Spleen (tissue), 13 donors: ENCODE measurements at places on chromosomes 3 and 15.

GRCh38 chr3:55434789-55435188 is 52.3 kb downstream of the WNT5A start:
- no peak for DNase-seq

GRCh38 chr3:179286331-179286730 is 35.4 kb upstream of the KCNMB3 start:
- no peak for DNase-seq

DNA sequence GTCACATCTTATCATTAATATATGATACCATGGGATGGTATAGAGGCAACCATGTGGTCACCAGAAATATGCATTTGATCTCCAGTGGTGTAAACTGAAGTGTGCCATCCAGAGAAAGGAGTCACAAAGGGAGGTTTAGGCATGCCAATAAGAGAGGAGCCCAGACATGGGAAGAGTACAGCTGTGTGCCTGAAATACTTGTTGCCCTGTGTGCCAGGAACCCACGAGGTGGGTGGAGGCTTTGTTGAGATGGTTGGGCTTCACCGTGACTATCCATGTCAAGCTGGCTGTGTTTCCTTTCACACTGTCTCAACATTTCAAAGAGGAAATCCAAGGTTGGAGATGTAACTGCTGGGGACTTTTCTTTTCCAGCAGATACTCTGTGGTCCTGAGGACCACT is 43.5 kb downstream of the CACNA2D3 start:
- DNase-seq, result no peak

GRCh38 chr3:124669470-124669869 is 60.8 kb upstream of the UMPS start:
- no peak for DNase-seq

DNA sequence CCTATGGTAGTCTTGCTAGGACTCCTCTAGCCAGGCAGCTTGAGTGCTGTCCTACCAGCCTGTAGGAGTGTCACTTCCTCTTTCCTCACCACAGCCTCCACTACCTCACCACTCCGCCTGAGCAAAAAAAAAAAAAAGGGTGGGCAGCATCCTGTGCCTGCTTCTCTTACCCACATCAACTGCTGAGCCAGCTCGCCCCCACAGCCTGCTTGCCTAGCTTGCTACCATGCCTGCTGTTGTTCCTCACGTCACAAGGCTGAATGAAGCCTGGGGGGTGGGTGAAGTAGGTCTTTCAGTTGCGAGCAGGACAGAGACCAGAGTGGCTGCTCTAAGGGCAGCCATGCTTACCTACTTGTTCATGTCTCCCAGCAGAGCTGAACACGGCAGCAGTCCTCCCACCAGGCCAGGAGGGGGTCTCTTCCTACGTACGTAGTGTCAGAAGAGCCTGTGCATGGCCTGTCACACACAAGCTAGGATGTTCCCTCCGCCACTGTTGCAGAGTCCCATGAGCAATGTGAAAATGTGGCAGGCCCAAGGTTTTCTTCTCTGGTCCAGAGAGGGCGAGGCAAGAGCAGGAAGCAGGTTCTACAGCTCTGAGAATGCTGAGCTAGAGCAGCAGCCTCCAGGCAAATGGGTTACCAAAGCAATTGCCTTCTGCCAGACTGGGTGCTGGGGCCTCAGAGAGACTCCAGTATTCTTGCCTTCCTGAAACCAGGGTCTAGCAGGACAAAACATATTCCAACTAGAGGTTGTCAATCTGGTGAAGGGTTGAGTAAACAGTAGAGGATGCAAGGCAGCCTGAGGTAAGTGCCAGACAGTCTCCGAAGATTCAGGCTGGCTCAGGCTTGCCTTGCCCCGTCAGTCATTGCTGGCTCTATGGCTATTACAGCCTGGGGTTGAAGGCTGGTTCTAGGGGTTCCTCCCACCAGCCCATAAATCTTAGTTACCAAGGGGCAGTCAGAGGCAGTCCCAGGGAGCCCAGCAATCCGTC is 8.1 kb downstream of the PPM1M start:
- peak; percentile 94 for DNase-seq

DNA sequence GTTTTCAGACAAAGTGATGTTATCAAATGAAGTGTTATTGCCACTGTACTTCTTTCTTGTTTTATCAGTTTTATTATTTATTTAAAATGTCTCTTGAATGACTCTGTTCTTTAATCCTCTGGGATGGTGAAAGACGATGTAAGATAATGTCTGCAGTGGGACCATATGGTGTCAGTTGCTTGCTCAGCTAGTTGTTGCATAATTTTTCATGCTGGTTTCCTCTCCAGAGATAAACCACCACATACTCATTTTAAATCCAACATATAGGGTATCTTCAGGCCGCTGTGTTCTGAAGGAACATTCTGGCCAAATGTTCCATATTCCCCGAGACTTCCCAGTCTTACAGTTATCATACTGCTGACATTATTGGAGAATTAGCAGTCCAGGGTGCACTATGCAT is 75.9 kb downstream of the GABRG3 start:
- no peak for DNase-seq

DNA sequence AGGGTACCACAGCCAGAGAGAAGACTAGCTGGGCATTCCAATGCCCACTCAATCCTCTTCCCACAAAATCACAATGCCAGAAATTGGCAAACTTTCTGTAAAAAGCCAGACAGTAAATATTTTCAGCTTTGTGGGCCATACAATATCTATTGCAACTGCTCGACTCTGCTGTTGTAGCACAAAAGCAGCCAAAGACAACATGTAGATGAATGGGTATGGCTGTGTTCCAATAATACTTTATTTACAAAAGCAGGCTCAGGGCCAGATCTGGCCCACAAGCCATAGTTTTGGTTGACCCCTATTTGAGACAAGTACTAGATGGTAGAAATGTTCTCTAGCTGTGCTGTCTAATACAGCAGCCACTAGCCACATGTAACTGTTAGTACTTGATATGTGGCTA is 330.9 kb downstream of the ERC2 start:
- DNase-seq, result no peak

DNA sequence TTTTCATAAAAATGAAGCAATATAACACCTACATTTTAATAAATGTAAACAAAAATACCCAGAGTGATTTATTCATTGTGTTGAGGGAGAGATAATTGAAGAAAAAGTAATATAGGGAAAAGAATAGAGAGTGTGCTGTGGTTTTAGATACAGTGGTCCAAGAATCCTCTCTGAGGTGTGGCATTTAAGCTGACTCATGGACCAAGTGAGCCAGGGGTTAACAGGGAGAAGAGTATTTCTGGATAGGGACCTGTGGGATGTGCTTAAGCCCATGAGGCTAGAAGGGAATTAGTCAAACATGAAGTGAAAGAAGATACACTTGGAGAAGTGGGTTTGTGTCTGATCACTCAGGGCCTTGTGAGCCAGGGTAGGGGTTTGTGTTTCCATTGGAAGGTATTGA is 680.7 kb upstream of the GRM7 start:
- no peak for DNase-seq

DNA sequence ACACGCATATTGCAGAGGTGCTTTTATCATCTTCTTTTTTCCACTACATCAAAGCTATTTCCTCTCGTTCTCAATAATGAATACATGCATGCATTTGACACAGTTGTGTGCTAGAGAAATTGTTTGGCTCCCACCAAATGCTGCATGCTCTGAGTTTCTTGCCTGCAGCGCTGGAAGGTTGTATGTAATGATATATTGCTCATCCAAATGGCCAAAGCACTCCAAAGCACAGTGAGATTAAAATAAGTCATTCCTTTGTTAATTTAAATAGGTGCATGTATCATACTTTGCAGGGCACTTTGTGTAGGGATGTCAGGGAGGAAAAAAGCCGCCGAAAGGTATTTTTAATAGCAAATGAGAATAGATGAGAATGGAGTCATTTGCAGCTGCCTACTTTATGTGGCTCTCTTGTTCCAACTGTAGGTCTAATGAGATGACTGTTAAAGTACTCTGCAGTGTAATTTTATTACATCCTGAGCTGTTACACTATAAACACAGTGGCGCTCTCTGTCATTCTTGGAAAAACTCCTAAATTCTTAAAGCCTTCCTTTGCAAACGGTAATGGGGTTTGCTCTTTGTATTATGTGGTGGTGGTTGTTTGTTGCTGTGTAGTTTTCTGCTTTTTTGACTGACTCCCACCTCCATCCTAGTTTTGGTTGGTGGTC is 56.9 kb upstream of the SKOR1 start:
- no peak for DNase-seq

- DNase-seq, result no peak
These were observed 148.5 kb downstream of the WDR76 start for GRCh38 chr15:43975326-43975725.

- DNase-seq, result no peak
These were observed 10.2 kb upstream of the TIPARP start for GRCh38 chr3:156664011-156664830.

GRCh38 chr15:95957861-95958260 is 372.6 kb upstream of the NR2F2 start:
- no peak for DNase-seq

DNA sequence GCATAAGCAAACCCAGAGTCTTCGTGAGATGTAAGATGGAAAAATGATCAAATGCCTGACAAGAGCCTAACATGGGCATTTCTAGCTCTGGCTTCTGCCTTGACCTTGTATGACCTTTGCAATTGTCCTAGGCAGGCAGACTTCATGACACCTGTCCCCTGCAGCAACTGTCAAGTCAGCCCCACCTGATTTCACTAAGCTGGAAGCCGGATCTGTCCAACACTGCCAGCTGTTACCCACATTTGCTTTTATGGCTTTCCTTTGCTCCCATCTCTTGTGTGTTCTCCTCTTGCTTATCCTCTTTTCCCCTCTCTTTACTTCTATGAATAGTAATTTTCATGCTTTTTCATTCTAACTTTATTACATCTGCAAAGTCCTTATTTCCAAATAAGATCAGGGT is 48.5 kb upstream of the TNIK start:
- DNase-seq, result no peak

DNA sequence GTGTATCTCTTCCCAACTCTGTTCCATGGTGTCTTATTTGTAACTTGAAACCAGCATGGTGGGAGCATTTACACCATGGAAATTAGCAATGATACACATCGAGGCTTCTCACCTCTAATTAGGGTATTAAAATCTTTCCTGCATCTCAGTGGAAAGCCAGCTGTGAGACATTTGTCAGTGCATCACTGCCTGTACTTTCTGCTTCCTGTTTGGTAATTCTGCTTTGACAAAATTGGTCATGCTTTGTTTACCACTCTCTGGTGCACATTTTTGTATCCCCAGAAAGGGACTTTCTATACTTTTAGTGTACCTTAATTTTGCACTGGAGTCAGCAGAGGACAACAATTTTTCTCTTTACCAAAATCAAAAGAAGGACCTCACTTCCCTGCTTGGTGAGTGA is 402.1 kb downstream of the PDCD6IP start:
- DNase-seq, result no peak

- no peak for DNase-seq
These were observed 43.0 kb upstream of the FBN1 start for GRCh38 chr15:48688493-48688892.

DNA sequence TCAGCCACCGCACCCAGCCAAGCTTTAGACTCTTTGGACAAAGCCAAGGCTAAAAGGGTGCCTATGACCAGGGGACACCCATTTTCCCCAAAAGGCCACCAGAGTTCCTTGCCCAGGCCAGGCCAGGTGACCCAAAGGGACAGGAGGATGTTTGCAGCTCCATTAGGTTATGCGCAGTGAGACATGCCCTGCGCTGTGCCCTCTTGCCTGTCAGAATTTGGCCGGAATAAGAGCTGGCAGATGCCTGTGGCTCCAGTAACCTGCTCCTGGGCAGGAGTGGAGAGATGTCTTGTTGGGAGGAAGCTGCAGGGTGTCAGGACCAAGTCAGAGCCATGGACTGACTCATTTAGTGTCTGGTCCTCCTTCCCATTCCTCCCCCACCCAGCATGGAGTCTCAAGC is 20.5 kb downstream of the DNASE1L3 start:
- peak; percentile 63 for DNase-seq

DNA sequence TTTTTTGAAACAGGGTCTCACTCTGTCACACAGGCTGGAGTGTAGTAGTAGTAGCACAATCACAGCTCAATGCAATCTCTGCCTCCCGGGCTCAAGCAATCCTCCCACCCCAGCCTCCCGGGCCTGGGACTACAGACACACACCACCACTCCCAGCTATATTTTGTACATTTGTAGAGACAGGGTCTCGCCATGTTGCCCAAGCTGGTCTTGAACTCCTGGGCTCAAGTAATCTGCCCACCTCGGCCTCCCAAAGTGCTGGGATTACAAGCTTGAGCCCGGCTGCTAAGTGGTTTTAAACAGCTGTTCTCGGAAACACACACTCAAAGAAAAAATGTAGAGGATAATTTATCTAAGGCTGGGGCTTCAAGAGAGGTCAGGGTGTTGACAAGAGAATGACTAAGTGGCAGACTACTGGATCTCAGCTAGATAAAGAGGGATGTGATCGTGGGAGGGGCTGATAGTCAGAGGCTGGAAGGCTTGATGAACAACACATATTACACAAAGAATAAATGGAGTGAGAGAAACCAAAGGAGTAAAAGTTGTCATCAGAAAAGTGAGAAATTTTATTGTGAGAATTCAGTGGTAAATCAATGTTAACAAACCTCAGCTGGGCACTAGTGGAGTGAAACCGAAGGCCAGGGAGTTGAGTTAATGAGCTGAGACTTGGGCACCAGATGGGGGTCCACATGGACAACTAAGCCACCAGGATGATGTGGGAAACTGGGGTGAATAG is 6.7 kb downstream of the CCR5AS start:
- DNase-seq, result no peak

- no peak for DNase-seq
These were observed 618.7 kb downstream of the EDEM1 start for GRCh38 chr3:5806192-5806591.

GRCh38 chr3:156811089-156811862 is 14.9 kb upstream of the LEKR1 start:
- no peak for DNase-seq

GRCh38 chr15:74433592-74434262 is at the start of gene SEMA7A:
Gene SEMA7A, minus strand, starts transcription at chr15:74433958. Its CDS starts 40 bp downstream, at chr15:74433918.
- DNase-seq, result peak; percentile 98
